Activated T-helper 2 cell treated with anti-CD3 and anti-CD28 coated beads, Interferon-gamma antibody, Interleukin-2, Interleukin-4, amounts not matched to agents 10 μg/mL and 5 μg/mL and 100 μg/mL, durations not matched to agents 14 hours and 24 hours and 36 hours (primary cell): ENCODE measurements at places on chromosomes 4 and X.

- no peak overlapping the region for H3K27ac ChIP-seq
- DNase-seq, result peak; percentile 29
- H3K27me3 ChIP-seq, result no peaks in the 10 kb centered on the region
- H3K4me3 ChIP-seq, result no peak overlapping the region
- H3K4me1 ChIP-seq, result peaks cover 17% of the 10 kb centered on the region
- peaks cover 34% of the 10 kb centered on the region for H3K36me3 ChIP-seq
These were observed 126.5 kb downstream of the ADGRA3 start for GRCh38 chr4:22389240-22389870.

- DNase-seq, result no peak
- H3K36me3 ChIP-seq, result peaks cover 3% of the 10 kb centered on the region
- H3K4me3 ChIP-seq, result no peak overlapping the region
- H3K27me3 ChIP-seq, result peaks cover 83% of the 10 kb centered on the region
These were observed 6.4 kb downstream of the NKX6-1 start for GRCh38 chr4:84492737-84493091.

DNA sequence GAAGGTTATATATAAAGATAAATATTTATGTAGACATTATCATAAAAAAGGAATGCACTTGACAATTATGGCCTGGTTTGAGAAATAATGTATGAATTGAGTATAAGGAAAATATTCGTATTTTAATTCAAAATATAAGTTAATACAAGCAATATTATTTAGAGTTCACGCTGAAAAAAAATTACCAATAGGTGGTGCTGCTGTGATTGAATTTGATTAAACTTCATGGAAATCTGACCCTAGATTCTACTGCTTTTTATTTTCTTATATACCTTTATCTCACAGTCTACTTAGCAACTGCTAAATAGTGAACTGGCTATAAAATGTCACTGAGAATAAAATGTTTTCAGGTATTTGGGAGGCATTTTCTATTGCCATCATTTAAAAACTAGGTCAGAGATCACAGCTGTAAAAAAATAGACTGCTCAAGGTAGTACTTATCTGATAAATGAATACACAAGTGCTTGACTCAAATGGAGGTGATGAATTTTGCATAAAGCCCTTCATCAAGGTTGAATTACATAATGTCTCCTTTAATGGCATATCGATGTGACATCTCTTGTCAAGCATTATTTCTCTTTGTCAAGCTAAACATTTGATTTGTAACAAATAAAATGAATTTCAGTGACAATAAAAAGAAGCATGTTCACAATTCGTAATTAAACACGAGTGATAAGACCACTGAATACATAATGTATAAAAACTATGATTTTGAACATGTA is 1638.8 kb upstream of the PCDH7 start:
- no peak overlapping the region for H3K27ac ChIP-seq
- no peak overlapping the region for H3K4me3 ChIP-seq
- H3K4me1 ChIP-seq, result no peaks in the 10 kb centered on the region
- no peak for DNase-seq
- no peaks in the 10 kb centered on the region for H3K27me3 ChIP-seq
- no peaks in the 10 kb centered on the region for H3K36me3 ChIP-seq

DNA sequence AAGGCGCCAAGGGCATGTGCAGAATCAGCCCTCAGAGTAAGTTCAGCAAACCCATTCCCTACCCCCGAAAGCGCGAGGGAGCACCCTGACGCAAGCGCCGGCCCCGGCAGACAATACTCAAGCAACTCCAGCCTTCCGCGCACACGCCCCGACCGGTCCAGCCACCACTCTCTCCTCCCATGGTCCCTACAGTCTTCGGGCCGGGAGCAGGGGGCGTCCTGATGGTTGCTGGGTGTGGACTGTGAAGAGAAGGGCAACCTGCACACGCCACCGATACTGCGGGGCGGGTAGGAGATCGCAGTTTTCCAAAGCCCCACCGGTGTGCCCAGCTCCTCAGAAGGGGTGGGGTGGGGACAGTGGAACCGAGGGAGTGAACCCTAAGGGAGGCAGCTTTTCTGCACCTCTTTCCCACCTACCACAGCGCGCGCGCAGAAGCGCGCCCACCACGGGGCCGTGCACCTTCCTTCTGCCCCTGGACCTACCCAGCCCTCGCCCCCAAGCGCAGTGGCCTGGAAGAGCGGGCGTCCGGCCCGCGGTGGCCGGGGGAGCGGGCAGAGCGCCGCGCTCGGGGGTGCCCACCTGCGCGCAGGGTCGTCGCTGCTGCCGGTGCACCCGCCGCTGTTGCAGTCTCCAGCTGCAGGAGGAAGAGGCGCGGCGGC is 650.2 kb upstream of the DIPK2B start:
- H3K36me3 ChIP-seq, result peaks cover 39% of the 10 kb centered on the region
- DNase-seq, result peak; percentile 23
- no peaks in the 10 kb centered on the region for H3K27me3 ChIP-seq

DNA sequence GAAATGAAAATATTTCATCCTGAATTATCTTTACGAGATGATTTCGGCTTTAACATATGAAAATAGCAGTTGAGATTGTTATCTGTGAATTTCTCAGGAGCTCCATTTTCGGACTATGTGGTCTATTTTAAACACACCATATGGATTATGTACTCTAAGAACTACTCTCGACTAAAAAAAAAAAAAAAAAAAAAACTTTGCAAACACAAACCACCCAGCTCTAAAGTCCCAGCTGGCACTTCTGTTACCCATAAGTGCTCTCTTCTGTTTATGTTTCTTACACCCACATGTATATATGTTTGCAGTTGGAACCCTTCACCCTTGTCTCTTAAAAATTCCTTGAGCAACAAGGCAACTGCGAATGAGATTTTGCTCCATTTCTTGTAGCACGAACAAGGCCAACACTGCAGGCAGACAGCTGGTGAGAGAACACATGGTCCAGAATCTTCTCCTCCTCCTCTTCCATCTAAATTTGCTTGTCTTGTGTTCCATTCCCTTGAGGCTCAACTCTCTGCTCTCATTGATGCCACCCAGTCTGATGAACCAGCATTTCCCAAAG is 172.7 kb upstream of the HCCS start:
- H3K4me1 ChIP-seq, result no peaks in the 10 kb centered on the region
- no peak overlapping the region for H3K4me3 ChIP-seq
- no peaks in the 10 kb centered on the region for H3K27me3 ChIP-seq

DNA sequence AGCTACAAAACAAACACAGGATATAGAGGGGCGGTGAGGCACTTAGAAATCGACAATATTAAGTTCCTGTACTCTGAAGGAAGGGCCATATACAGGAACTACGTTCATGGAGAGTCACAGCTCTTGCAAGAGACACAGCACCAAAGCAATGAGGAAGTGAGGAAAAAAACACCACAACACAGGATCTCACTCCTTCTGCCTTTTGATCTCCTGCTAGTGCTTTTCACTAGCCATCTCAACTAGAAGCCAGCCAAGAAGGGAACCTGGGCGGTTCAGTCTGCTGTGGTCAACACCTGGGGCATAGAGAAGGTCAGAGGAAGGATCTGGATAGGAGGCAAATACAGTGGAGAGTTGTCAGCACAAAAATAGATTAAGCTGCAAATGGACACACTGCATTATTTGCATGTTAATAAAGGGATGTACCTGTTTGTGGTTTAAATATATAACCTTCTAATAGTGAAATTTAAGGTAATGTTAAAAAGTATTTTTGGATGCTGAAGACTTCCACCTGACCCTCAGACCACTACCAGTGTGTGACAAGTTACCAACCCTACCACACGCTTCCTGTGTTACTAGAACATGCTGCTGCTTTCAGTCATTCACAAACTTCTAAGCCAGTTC is 104.6 kb downstream of the DTHD1 start:
- no peaks in the 10 kb centered on the region for H3K36me3 ChIP-seq
- H3K27ac ChIP-seq, result peak overlapping the region; percentile 70
- H3K4me3 ChIP-seq, result no peak overlapping the region
- peaks cover 15% of the 10 kb centered on the region for H3K4me1 ChIP-seq
- DNase-seq, result peak; percentile 18

DNA sequence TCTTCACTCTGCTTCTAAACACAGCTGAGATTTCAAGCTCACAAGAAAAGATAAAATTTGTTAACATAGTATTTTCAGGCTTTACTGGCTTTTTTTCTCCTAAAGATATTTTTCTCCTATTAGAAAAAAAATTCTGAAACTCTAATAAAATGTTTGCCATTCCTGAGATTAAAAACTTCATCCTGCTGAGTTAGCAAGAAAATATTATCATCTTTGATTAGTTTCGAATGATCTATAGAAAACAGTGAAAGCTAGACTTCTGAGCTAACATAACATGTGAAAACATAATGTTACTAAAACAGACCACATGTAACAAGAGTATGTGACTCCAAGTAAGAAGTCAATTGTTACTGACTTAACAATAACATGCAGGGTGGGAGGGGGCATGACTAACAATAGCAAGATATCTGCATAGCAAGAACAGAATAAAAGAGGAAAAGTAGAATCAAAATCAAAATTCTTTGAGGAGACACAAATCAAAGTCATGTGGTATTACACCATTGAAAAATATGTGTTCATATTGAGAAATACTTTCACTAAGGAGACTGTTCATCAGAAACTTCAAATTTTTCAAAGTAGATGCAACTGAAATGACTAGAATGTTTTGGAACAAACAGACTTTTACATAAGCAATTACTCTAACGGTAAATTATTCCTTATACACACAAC is 14.5 kb downstream of the TBCK start:
- no peaks in the 10 kb centered on the region for H3K27me3 ChIP-seq
- H3K4me1 ChIP-seq, result no peaks in the 10 kb centered on the region
- H3K27ac ChIP-seq, result no peak overlapping the region
- H3K4me3 ChIP-seq, result no peak overlapping the region
- no peak for DNase-seq
- peaks cover 15% of the 10 kb centered on the region for H3K36me3 ChIP-seq

DNA sequence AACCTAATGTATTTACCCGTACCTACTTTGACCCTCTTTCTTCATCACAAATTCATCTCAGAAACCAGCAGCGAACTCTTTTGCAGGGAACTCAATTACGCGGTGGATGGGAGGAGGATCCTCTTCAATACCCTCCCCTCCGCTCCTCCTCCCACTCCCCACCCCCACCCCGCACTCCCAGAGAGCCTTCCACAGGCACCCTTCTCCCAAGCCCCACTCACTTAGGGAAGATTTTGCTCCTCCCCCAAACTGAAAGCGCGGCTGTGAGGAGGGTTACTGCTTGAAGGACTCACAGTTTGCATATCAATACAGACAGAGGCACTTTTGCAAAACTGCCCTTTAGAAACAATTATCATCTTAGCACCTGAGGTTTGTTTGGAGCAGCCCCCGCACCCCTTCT is 960 bp upstream of the IL1RAPL1 start:
- H3K27me3 ChIP-seq, result no peaks in the 10 kb centered on the region
- no peaks in the 10 kb centered on the region for H3K4me1 ChIP-seq
- H3K27ac ChIP-seq, result no peak overlapping the region
- H3K4me3 ChIP-seq, result no peak overlapping the region
- H3K36me3 ChIP-seq, result no peaks in the 10 kb centered on the region

DNA sequence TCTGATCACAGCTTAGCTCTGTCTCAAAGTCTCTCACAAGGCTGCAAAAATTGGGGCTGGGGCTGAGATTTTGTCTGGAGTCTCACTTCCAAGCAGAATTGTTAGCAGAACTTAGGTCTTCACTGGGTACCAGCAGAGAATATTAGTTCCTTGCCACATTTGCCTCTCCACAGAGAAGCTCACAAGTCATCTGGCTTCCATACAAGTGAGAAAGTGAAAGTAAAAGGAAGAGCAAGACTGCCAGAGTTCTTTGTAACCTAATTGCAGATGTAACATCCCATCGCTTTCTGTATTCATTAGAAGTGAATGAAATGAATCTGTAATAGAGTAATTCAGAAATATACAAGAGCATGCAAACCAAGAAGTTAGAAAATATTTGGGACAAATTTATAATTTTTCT is 624.1 kb upstream of the GNPDA2 start:
- H3K27me3 ChIP-seq, result no peaks in the 10 kb centered on the region
- DNase-seq, result no peak
- no peaks in the 10 kb centered on the region for H3K4me1 ChIP-seq

GRCh38 chr4:66814277-66814676 is 731.0 kb downstream of the CENPC start:
- H3K27ac ChIP-seq, result no peak overlapping the region
- H3K4me3 ChIP-seq, result no peak overlapping the region
- no peaks in the 10 kb centered on the region for H3K4me1 ChIP-seq
- H3K27me3 ChIP-seq, result no peaks in the 10 kb centered on the region
- no peaks in the 10 kb centered on the region for H3K36me3 ChIP-seq

DNA sequence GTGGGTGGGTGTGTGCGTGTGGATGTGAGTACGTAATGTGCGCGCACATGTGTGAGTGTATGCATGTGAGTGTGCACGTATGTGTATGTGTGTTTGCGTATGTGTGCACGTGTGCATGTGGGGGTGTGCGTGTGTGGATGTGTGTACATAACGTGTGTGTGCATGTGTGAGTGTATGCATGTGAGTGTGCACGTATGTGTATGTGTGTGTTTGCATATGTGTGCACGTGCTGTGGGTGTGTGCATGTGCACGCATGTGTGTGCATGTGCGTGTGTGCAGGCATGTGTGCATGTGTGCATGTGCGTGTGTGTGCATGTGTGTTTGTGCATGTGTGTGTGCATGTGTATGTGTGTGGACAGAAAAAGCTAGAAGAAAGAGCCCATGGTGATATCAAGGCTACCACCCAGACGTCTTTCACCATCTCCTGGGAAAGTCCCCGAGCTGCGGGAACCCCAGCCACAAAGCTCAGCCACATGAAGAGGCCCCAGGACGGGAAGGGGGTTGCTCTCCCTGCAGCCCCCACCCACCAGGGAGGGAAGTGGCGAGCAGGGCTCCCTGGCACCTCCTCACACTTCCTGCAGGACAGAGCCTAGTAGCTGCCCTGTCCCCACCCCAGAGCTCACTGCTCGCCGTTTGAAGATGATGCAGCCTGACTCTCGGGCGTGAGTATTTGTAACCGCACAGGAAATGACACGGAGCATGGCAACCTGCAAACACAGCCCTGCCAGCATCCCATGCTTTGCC is 108.3 kb downstream of the DCTD start:
- peak overlapping the region; percentile 15 for H3K4me3 ChIP-seq
- peaks cover 19% of the 10 kb centered on the region for H3K4me1 ChIP-seq
- peaks cover 15% of the 10 kb centered on the region for H3K27me3 ChIP-seq
- peaks cover 6% of the 10 kb centered on the region for H3K36me3 ChIP-seq

DNA sequence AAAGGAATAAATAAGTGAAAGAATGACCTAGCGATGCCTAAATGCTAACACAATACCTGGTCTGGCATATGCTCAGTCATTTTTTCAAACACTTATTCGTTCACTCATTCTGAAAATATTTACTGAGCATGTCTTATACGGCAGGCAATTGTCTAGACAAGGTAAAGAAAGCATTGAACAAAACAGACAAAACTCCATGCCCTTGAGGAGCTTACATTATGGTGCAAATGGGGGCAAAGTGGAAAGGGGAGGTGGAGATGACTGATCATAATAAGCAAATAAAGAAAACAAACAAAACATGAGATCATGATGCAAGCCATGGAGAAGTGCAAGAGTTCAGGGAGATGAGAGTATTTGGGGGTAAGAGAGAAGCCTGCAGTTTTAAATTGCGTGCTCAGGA is 334.6 kb upstream of the PPARGC1A start:
- no peak for DNase-seq
- no peak overlapping the region for H3K27ac ChIP-seq
- no peaks in the 10 kb centered on the region for H3K4me1 ChIP-seq
- H3K36me3 ChIP-seq, result no peaks in the 10 kb centered on the region
- no peak overlapping the region for H3K4me3 ChIP-seq
